ENCODE measurements at places on chromosomes 4 and X.

GRCh38 chrX:112457788-112458187 lies 221.9 kb downstream of the LHFPL1 start:
- no peak for DNase-seq

- no peak for DNase-seq
Observed at GRCh38 chr4:25442863-25443307, 65.8 kb downstream of the ANAPC4 start.

- DNase-seq, result no peak
Observed at GRCh38 chr4:142079959-142080358, 443.6 kb downstream of the IL15 start.

GRCh38 chr4:189613207-189613606 lies 327.5 kb upstream of the FRG1 start:
- no peak for DNase-seq

DNA sequence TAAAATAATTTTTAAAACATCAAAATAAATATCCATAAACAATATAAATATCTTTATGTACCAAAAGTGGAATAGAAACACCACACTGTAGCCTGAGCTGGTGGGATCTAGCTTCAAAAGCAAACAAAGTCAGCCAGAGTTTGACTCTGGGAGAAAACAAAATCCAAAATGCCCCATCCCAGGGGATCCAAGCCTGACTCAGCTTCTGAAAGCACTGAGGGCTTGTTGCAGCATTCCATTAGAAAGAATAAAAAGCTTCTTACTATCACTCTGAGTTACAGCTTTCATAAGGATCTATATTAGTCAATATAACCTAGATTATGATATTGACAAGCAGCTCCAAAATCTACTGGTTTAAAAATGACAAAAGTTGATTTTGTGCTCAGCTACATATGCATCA lies 149.7 kb upstream of the ANKRD50 start:
- no peak for DNase-seq

- no peak for DNase-seq
Observed at GRCh38 chrX:138298268-138298667, 413.2 kb downstream of the FGF13 start.

DNA sequence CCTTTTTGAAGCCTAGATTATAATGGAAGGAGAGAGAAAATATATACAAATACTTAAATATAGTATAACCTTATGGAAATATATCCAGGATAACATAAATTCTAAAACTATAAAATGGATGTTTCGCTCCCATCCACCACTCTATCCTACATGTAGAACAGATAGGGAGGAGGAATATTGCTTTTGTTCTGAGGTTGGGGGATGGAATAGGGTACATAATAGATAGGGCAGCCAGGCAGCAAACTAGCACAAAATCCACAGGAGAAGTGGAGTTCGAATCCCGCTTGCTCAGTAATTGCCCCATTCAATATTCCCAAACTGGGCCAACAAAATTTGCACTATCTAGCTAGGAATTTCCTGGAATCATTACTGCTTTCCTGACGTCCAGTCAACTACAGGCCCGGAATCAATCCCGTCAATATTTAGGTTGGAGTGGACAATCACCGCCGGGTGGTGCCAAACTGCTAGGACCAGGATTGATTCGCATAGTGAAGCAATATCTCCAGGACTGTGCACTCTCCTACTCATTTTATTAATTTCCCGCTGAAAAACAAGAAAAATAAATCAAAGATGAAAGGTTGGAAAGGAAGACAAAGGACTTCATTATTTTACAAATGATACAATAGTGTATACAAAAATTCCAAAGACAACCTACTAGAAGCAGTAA lies 40.4 kb upstream of the PAPSS1 start:
- DNase-seq, result no peak
